T-helper 17 cell (primary cell): ENCODE measurements at places on chromosomes 11 and 22.

GRCh38 chr11:88402784-88403183, 65.2 kb upstream of the CTSC start:
- no peak for DNase-seq

DNA sequence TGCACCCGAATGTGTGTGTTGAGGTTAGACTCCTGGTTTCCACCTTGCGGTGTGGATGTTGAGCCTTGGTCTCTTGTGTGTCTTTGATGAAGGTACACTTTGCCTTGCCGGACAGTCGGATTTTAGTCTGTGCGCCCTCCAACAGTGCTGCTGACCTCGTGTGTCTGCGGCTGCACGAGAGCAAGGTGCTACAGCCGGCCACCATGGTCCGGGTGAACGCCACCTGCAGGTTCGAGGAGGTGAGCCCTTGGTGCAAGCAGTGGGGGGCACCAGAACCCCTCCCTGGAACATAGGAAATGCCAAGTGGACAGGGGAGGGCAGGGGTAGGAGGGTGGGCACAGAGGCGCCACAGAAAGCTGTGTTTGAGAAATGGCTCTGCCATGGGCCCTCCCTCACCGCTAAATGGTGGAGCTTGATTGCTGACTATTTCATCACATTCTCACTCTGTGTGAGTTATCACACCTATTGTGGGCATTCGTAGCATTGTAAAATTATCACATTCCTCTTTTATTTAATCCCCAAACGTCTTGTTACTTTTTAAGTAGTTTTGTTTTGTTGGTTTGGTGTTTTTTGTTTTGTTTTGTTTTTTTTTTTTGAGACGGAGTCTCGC, 26.4 kb upstream of the PANX2 start:
- DNase-seq = no peak

DNA sequence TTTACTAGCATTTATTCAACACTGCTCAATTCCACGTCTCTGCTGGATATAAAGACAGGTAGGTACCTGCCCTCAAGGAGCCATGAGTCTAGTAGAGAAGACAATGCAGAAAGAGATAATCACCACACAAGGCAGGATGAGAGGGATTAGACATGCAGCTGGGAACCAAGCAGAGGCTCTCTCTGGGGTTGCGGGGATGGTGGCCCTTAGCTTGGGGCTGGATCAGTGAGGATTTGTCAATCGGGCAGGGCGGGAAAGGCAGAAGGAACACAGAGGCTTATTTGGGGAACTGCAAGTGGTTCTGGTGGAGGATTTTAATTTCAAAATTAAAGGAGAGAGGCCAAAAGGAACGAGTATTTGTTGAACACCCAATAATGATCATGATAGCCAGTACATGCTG, 8.5 kb upstream of the DMC1 start:
- no peak for DNase-seq

GRCh38 chr11:60831501-60832079, 10.3 kb upstream of the CCDC86 start:
- DNase-seq = no peak

DNA sequence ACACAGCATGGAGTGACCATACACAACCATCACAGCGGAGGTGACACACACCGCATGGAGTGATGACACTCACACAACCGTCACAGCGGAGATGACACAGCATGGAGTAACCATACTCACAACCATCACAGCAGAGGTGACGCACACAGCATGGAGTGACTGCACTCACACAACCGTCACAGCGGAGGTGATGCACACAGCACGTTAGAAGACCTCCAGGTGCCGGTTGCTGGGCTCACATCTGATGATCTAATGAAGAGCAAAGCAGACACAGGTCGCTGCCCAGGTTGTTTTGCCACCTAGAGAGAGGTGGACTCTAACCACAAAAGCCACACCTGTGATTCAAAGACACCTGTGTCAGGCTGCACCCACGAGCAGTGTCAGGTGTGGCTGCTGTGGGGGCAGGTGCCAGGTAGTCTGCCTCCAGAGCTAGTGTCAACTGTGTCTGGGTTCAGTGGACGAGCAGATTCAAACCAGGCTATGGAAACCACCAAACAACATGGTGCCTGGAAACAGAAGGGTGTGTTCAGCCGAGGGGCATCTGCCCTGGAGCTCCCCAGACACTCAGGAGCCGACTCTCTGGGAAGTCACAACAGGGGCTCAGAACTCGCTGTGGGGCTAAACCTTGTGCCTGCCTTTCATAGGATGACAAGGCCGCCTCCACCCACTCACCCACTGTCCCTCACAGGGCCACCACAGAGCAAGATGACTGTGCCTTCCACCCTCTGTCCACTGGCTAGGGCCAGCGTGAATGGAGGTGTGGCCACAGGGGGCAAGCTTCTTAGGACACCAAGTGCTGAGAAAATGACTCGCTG, 608.2 kb downstream of the TBC1D22A start:
- DNase-seq = no peak

GRCh38 chr11:129943036-129943435, 47.7 kb upstream of the NFRKB start:
- DNase-seq = no peak

- DNase-seq = peak; percentile 28
Measured at GRCh38 chr22:18078329-18079041, 695 bp downstream of the PEX26 start.

- DNase-seq = no peak
Measured at GRCh38 chr22:47165338-47166032, 403.0 kb downstream of the TBC1D22A start.

GRCh38 chr11:77036398-77036797, 2.2 kb downstream of the B3GNT6 start:
- DNase-seq = no peak

DNA sequence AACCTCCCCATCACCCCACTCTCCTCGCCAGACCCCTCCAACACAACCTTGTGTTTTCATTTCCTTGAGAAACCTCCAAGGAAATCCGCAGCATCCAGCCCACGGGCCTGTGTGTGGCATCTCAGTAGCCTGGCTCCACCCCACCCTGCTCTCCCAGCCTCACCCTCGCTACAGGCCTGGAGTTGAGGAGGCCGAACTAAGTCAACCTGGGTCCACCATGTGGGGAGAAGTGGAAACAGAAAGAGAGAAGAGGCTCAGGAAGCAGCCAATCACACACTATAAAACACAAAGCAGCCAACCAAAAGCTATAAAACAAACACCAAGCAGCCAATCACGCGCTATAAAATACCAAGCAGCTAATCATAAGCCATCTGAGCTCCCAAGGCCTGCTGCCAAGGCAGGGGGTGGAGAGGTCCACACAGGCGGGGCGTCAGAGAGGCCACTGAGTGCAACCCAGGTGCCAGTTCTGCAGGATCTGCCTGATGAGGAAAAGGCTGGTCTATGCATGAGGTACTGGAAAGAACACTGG, 72.0 kb downstream of the MICAL3 start:
- no peak for DNase-seq

GRCh38 chr11:86571273-86571948, 101.0 kb downstream of the ME3 start:
- no peak for DNase-seq

GRCh38 chr11:35031867-35032266, 107.1 kb upstream of the CD44 start:
- DNase-seq = no peak

DNA sequence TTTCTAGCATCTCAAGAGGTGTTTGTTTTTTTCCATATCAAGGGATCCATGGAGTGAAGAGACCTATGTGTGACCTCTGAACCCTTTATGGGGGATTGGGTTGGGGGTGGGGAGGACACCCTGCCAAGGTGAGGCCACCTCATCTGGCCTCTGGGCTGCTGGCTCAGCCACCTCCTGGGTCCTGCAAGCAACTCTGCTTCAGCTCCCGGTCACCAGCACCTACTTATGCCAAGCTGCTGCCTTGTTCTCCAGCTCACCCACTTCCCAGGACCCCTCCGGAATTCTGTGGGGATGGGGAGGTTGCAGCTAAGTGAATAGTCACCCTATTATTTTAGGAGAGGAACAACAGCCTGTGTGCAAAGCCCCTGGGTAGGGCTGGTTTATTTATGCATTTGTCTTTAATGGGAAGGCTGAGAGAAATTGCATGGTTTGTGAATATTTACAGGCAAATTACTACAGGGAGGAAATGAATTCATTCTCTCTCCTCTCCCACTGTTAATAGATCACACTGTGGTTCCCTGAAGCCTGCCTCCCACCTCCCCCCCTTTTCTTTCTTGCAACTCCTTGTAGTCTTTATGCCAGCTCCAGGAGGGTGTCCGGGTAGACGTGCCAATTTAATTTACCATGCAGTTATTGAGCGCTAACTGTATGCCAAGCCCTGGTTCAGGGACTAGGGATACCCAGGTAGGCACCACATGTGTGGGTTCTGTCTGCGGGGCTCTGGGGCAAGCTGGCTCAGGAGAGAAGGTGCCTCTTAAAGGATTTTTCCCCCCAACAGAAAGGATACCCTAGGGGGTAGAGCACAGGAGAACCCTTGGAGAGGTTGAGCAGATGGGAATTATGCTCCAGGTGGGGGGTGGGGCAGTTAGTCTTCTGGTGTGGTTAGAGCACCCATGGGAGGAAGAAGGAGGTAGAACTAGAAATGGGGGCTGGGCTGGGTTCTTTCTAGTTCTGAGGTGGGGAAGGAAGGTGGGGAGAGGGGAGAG, 50.7 kb downstream of the TSPAN18 start:
- no peak for DNase-seq

DNA sequence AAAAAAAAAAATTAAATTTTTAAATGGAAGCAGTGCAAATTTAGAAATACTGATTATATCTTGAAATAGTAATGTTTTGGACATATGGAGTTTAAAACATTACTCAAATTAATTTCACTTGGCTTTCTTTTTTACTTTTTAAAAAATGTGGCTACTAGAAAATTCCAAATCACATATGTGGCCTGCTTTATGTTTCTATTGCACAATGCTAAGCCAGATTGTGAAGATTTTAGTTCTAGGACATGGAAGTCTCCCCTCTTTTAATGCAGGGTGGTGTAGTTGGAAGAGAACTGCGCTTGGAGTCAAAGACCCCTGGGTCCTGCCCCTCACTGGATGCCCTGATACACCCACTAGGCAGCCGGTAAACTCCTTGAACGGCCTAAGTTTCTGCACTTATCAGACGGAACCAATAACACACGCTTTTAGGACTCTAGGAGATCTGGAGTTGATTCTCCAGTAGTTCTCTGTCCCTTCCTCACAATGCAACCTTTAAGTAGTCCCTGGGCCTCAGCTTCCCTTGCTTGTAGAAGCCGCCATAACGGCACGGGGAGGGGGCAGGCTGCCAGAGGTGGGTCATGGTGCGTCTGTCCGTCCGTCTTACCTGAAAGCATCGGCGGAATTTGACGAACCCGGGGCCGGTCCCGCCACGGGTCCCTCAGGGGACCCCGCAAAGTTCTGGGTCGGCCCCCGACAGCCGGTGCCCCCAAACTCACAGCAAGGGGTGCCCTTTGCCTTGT, 505 bp downstream of the FAM227A start:
- no peak for DNase-seq
